Effector memory CD4-positive, alpha-beta T cell (primary cell): ENCODE measurements at places on chromosomes 7 and 10.
A peak's percentile ranks its signal among the peaks of the same experiment; 100 is the strongest.

DNA sequence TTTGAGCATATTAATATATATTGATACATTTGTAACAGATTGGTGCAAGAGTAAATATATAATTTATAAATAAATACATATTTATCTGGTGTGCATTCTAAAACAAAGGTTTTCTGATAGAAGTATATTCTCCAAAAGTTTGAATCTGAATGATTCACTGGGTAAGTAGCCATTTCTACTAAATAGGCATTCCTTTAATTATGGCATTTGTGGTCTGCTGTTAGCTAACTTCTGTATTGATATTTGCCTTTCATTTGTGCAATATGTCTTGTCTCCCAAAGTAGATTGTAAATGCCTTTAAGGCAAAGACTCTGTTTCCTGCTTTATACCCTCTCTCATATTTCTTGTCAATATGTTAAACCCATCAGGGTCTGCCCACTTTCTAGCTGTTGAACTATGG is 11.1 kb upstream of the ARID5B start:
- DNase-seq = no peak
- H3K27me3 ChIP-seq = no peaks in the 10 kb centered on the region
- no peak overlapping the region for H3K4me3 ChIP-seq
- no peak overlapping the region for H3K27ac ChIP-seq

DNA sequence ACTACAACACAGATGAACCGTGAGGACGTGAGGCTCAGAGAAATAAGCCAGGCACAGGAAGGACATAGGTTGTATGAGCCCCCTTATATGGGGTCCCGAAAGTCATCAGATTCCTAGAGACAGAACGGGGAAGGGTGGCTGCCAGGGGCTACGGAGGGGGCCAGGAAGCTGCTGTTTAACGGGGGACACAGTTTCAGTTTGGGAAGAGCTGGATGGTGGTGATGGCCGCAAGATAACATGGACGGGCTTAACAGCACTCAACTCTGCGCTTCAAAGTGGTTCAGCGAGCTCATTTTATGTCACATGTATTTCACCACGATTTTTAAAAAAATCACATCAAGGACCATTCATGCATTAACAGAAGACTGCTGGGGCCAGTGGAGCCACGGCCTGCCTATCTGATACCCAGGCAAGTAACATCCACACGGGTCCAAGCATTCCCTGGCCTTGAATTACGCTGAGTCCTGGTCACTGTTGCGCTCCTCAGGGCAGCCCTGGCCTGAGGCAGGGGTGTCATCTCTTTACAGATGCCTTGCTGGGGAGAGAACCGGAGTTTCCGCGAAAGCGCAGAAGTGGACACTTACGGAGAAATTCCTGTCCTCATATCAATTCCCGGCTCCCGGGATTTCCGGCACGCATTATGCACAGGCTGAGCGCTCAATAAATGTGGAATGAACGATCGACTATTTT is 1.5 kb downstream of the CARD11 start:
- H3K4me3 ChIP-seq = peak overlapping the region; percentile 97
- no peaks in the 10 kb centered on the region for H3K27me3 ChIP-seq
- DNase-seq = no peak
- H3K27ac ChIP-seq = peak overlapping the region; percentile 97

- no peaks in the 10 kb centered on the region for H3K36me3 ChIP-seq
- no peak overlapping the region for H3K4me3 ChIP-seq
- DNase-seq = no peak
- H3K4me1 ChIP-seq = no peaks in the 10 kb centered on the region
- H3K27me3 ChIP-seq = no peaks in the 10 kb centered on the region
These were observed 94.0 kb upstream of the PPP2R2D start for GRCh38 chr10:131806646-131807317.

- H3K4me1 ChIP-seq = no peaks in the 10 kb centered on the region
- H3K4me3 ChIP-seq = no peak overlapping the region
- DNase-seq = no peak
- no peaks in the 10 kb centered on the region for H3K36me3 ChIP-seq
These were observed 11.1 kb downstream of the STAM start for GRCh38 chr10:17655009-17655408.

DNA sequence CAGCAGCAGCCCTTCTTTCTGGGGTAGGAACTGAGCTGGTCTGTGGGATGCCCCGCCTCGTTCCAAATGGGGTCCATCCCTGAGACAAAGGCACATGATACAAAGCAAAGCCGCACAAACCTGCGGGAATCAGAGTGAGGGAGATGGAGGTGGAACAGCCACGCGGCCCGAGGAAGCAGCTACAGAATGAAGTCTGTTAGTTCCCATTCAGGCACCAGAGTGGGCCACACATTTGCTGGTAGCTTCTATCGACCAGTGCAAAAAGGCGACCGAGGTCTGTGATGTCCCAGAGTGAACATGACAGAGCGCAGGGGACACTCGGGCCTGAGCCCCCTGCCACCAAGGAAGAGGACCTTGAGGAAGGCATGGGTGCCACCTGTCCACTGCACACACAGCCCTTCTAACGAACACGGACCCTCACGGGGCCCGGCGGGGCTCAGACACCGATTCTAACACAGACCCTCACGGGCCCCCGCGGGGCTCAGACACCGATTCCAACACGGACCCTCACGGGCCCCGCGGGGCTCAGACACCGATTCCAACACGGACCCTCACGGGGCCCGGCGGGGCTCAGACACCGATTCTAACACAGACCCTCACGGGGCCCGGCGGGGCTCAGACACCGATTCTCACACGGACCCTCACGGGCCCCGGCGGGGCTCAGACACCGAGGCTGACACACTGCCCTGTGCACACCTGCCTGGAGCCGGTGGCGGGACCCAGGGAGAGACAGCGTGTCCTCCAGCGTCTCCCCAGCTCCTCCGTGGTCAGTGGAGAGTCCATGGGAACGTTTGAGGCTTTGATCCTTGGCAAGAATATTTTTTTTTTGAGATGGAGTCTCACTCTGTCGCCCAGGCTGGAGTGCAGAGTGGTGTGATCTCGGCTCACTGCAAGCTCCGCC is 32.8 kb upstream of the FAM20C start:
- no peaks in the 10 kb centered on the region for H3K4me1 ChIP-seq
- DNase-seq = no peak

- no peak overlapping the region for H3K27ac ChIP-seq
- DNase-seq = no peak
- no peaks in the 10 kb centered on the region for H3K36me3 ChIP-seq
- no peaks in the 10 kb centered on the region for H3K4me1 ChIP-seq
- no peaks in the 10 kb centered on the region for H3K27me3 ChIP-seq
These were observed 274.4 kb downstream of the HTR7 start for GRCh38 chr10:90583416-90583815.

DNA sequence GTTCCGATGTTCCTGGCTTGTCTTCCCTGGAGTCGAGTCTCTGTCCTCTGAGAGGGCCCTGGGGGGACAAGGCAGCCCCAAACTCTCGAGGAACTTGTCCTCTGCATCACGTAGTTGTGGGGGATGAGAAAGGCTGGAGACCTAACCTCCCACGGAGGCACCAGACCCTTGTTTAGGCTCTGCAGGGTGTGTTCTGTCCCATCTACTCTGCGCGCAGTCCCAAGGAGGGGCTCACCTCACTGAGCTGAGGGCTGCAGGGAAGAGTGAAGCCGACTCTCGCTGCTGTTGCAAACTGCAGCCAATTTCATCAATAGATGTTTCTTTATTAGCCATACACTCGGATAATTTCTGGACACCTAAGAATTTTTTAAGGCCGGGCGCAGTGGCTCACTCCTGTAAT is 186.7 kb upstream of the ADARB2 start:
- no peak for DNase-seq
- no peak overlapping the region for H3K4me3 ChIP-seq
- no peaks in the 10 kb centered on the region for H3K36me3 ChIP-seq
- no peaks in the 10 kb centered on the region for H3K27me3 ChIP-seq
- H3K4me1 ChIP-seq = no peaks in the 10 kb centered on the region

- peaks cover 62% of the 10 kb centered on the region for H3K36me3 ChIP-seq
- no peaks in the 10 kb centered on the region for H3K4me1 ChIP-seq
- H3K27ac ChIP-seq = no peak overlapping the region
- DNase-seq = no peak
- no peaks in the 10 kb centered on the region for H3K27me3 ChIP-seq
- no peak overlapping the region for H3K4me3 ChIP-seq
These were observed 58.3 kb downstream of the AP3M1 start for GRCh38 chr10:74092372-74092771.

DNA sequence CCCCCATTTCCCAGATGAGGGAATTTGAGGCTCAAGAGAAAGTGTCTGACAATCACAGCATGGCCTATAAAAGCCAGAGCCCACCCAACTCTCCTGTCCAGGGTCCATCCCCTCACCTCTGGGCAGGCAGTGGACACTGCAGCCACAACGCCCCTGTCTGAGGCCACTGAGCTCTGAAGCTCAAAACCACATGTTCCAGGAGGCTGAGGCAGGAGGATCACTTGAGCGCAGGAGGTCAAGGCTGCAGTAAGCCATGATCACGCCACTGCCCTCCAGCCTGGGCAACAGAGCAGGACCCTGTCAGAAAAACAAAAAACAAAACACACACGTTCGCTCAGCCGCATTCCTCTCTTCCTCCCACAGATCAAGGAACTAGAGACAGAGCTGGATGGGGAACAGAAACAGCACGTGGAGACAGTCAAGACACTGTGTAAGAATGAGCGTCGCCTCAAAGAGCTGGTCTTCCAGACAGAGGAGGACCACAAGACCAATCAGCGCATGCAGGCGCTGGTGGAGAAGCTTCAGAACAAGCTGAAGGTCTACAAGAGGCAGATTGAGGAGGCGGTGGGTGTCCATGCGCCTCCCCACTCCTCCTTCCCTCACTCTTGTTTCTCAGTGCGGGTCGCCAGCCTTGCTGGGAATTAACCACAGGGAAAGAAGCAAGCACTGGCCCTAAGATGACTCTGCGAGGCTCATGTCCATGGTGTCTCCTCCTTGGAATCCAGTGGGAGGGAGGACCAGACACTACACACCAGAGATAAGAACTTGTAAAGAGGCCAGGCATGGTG is 20.0 kb upstream of the ARPC1A start:
- no peak overlapping the region for H3K27ac ChIP-seq

DNA sequence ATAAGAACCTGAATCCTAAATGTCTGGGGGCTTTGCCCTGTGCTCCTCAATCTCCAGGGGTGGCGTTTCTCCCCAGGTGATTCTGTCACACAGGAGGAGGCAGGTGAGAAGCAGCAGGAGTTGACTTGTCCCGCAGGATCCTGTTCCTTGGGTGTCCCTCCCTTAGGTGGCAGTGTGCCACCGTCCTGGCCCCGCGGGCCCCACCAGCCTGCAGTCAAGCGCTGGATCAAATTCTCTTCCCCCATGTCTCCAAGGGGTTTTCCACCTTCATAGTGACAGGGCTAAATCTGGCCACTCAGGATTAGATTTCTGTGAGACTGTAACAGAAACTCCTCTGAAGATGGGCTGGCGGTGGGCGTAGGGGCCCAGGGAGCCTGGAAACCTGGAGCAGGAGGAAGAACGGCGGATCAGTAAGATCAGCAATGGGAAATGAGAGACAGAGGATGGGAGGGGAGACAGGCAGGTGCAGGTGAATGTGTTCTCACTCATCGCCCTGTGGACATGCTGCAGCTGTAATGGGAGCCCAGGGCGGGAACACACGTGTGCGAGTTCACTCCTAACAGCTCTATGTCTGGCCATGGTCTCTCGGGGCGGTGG is 329.2 kb upstream of the COBL start:
- H3K27ac ChIP-seq = no peak overlapping the region
- no peak overlapping the region for H3K4me3 ChIP-seq
- no peaks in the 10 kb centered on the region for H3K4me1 ChIP-seq
- H3K27me3 ChIP-seq = no peaks in the 10 kb centered on the region
- H3K36me3 ChIP-seq = no peaks in the 10 kb centered on the region

- H3K4me3 ChIP-seq = no peak overlapping the region
- no peak overlapping the region for H3K27ac ChIP-seq
- no peaks in the 10 kb centered on the region for H3K27me3 ChIP-seq
- DNase-seq = no peak
- no peaks in the 10 kb centered on the region for H3K36me3 ChIP-seq
These were observed 1456.1 kb downstream of the GATA3 start for GRCh38 chr10:9510626-9511025.

- no peak overlapping the region for H3K4me3 ChIP-seq
- no peaks in the 10 kb centered on the region for H3K4me1 ChIP-seq
- no peak for DNase-seq
- no peaks in the 10 kb centered on the region for H3K27me3 ChIP-seq
- H3K36me3 ChIP-seq = peaks cover 11% of the 10 kb centered on the region
These were observed 197.4 kb downstream of the ELMO1 start for GRCh38 chr7:37251222-37251621.

DNA sequence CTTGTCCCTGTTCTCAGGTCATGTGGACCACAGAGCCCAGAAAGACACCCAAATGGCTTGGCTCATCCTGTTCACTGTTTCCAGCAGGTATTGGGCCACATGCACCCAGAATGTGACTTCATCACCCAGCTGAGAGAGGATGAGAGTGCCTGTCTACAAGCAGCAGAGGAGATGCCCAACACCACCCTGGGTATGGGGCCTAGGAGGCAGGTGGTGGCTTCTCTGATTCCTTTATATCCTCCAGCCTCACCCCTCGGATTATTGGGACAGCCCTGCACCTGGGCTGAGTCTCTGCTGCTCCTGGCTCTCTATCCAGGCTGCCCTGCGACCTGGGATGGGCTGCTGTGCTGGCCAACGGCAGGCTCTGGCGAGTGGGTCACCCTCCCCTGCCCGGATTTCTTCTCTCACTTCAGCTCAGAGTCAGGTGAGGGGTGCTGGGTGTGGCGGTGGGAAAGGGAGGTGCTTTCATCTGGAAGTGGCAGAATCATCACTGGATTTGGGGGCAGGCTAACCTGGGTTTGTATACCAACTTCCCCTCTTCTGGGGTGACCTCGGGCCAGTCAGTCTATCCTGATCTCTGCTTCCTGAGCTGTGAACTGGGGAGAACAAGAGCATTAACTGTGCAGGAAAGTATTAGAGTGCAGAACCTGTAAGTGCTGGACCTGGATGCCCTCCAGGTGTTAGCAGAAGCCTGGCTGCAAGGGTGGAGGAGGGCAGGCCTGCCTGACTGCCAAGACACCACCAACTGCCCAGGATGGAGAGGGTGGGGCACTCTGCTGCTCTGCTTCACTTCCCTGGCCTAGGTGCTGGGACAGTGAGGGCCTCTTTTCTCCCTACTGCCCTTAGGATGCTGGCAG is 5.2 kb downstream of the GHRHR start:
- no peak for DNase-seq
- no peaks in the 10 kb centered on the region for H3K4me1 ChIP-seq

DNA sequence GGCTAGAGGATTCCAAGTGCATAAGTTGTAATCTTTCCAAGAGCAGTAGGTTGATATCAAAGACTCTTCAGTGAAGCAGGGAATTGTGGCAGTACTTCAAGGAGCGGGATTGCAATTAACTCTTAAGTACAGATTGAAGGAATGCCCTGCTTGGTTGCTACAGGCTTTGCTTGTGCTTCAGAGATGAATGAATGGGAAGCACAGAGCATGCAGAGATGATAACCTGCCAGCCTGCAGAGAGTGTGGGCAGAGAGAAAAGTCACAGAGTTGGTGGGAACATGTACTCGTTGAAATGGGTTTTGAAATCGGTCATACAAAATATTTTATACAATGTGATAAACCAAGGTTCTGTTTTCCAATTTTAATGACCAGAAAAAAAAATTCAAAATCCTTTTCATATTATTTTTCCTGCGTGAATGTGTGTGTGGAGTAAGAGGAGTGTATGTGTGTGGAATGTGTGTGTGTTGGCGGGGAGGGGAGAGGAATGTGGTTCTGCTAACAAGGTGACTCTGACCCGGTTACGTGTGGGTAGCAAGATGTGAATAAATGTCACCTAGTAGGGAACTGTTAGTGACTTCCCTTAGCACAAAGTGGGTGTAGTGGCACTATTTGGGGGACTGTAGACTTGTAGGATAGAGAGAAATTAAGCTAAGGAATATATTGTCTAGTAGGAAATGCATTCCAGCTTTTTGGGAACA is 697.8 kb downstream of the GATA3 start:
- H3K27me3 ChIP-seq = no peaks in the 10 kb centered on the region
- H3K36me3 ChIP-seq = no peaks in the 10 kb centered on the region
- H3K4me1 ChIP-seq = no peaks in the 10 kb centered on the region
- no peak overlapping the region for H3K4me3 ChIP-seq
- no peak overlapping the region for H3K27ac ChIP-seq
